ENCODE measurements at places on chromosomes 4 and X.

GRCh38 chrX:78555401-78555980, 103.6 kb downstream of the RTL3 start:
- DNase-seq, result no peak

- no peak for DNase-seq
These were observed 155.8 kb downstream of the KCNIP4 start for GRCh38 chr4:21792736-21793135.

- no peak for DNase-seq
These were observed 87.5 kb upstream of the UXT start for GRCh38 chrX:47746446-47746845.

DNA sequence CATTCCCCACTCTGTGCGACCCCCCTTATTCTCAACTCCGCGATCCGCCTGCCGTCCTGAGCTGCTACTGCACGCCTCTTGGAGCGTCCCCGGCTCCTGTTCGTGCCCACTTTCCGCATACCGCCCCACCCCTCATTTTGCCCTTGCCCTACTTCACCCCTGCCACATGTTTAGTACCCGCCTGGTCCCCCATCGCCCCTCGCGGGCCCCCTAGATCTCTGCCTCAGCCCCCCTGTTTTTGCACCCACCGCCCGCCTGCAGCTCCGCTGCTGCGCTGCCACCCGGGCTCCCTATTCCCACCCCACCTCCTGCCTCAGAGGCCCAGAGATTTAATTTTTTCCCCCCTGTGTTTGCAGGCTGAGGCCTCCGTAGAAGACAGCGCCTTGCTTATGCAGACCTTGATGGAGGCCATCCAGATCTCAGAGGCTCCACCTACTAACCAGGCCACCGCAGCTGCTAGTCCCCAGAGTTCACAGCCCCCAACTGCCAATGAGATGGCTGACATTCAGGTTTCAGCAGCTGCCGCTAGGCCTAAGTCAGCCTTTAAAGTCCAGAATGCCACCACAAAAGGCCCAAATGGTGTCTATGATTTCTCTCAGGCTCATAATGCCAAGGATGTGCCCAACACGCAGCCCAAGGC, 1.4 kb downstream of the MAGED1 start:
- peak; percentile 24 for DNase-seq

GRCh38 chr4:108920395-108921087, 157.7 kb upstream of the ETNPPL start:
- no peak for DNase-seq

- no peak for DNase-seq
These were observed 58.9 kb downstream of the HAUS3 start for GRCh38 chr4:2182994-2183393.

DNA sequence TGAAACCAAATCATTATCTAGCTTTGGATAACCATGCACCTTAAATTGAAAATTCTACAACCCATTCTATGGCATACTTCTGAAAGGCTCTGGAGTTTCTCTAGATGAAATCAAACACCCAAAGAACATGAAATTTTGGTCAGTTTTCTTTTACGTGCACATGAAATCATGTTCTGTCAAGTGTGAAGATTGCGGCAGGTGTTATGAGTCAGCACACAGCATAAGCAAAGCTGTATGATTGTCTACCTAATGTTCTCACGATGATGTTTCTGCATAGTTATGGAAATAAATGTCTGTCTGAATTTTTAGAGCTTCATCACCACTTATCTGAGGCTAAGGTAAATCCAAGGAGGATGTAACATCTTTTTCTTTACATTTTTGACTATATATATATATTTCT, 495.3 kb downstream of the IL1RAPL1 start:
- no peak for DNase-seq

DNA sequence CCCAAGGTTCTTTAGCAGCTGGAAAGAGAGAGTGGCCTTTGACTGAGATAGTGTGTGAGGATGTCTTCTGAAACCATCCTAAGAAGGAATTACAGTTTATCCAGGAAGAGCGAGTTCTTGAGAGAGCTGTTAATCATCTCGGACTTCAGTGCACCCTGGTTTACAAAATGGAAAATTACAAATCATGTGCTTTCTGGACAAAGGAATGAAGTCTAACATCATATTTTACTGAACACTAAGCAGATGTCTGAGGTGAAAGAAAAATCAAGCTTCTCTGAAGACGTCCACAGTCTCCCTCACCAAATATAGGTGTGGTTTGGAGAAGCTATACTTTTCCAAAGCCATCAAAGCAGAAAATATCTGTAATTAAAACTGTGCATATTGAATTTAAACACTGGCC, 30.8 kb upstream of the CYP2U1 start:
- DNase-seq, result no peak

- no peak for DNase-seq
These were observed 417.7 kb upstream of the GALNT7 start for GRCh38 chr4:172750910-172751309.

DNA sequence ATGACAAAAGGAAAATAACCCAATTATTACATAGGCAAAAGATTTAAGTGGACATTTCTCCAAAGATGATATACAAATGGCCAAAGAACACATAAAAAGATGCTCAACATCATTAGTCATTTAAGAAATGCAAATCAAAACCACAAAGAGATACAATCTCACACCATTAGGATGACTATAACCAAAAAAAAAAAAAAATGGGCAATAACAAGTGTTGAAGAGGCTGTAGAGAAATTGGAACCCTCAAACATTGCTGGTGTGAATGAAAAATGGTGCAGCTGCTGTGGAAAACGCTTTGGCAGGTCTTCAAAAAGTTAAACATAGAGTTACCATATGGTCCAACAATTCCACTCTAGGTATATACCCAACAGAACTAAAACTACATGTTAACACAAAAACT, 5.6 kb upstream of the PRDX4 start:
- no peak for DNase-seq

- no peak for DNase-seq
These were observed 571.1 kb upstream of the DIPK2B start for GRCh38 chrX:45771560-45772340.

DNA sequence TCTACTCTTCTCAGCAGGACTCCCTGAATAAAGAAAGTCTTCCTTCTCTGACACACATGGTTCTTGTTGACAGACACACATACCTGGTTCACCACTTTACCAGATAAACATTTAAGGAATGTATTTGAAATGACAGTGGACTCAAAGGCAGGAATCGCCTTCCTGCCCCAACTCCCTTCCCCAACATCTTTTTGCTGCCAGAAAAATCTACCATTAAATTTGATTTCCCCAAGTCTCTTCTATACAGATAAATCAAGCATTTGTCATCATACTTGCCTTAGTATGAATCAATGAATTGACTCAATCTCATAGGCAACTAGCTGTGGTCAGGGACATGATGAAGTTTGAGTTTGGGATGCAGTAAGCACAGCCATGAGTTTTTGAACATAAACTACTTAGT, 23.3 kb upstream of the ANXA5 start:
- no peak for DNase-seq

GRCh38 chr4:74942918-74943253, 10.0 kb downstream of the PARM1 start:
- no peak for DNase-seq

DNA sequence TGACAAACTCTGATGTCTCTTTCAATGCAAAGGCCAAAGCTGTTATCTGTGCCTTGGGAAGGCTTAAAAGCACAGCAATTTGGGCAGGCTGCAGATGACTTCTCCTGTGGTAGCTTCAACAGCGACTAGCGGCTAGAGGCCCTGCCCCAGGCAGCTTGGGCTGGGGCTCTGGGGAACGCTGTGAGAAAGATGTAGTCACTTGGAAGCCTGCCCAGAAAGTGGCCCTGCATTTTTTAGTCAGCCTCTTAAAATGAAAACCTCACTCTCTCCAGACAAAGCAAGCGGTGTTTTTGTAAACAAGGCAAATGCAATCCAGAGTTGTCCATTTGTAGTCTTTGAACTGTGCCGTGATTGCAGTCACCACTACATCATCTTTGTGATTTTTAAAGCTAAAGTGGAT, 27.5 kb downstream of the PCYT1B start:
- DNase-seq, result peak; percentile 37

GRCh38 chrX:104419211-104419610, 146.8 kb upstream of the IL1RAPL2 start:
- no peak for DNase-seq

- DNase-seq, result no peak
These were observed 7.0 kb downstream of the PCDH10 start for GRCh38 chr4:133156096-133156495.

- no peak for DNase-seq
These were observed 29.0 kb downstream of the F9 start for GRCh38 chrX:139559383-139560042.

Data from NCI-H1436 (cell line).